Activated naive CD8-positive, alpha-beta T cell treated with anti-CD3 and anti-CD28 coated beads for 36 hours (primary cell): ENCODE measurements at places on chromosomes 12 and 14. TPM values are rescaled to one million over a fixed set of nuclear protein-coding genes. Genes with fewer than 3 reads are reported as not detected.
A peak's percentile ranks its signal among the peaks of the same experiment; 100 is the strongest.

- DNase-seq, result no peak
These were observed 506.6 kb upstream of the TMEM132C start for GRCh38 chr12:127760357-127760756.

DNA sequence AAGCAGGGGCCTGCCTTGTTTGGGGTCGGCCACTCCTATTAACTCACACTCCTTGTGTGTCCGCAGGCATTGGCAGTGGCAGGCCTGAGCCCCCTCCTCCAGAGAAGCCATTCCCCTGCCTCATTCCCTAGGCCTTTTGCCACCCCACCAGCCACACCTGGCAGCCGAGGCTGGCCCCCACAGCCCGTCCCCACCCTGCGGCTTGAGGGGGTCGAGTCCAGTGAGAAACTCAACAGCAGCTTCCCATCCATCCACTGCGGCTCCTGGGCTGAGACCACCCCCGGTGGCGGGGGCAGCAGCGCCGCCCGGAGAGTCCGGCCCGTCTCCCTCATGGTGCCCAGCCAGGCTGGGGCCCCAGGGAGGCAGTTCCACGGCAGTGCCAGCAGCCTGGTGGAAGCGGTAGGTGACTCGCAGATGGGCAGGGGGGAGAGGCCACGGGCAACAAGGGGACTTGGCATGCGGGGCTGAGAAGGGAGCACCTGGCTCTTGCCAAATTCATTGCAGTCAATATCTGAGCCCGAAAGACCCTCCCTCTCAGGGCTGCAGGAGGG, 106.3 kb upstream of the FKBP4 start:
- DNase-seq, result no peak

DNA sequence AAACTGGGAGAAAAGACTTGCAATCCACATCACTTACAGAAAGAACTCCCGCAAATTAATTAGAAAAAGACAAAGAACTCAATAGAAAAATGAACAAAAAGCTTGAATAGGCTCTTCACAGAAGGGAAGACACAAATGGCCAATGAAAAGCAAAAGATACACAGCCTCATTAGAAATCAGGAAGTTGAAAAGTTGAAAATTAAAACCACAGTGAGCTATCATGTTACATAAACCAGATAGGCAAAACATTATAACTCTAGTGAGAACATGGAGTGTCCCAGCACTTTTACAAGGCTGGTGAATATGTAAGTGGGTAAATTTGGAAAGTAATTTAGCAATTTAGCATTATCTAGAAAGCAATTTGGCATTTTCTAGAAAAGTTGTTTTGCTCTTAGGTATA, 158.4 kb upstream of the RASSF8 start:
- no peak for DNase-seq

DNA sequence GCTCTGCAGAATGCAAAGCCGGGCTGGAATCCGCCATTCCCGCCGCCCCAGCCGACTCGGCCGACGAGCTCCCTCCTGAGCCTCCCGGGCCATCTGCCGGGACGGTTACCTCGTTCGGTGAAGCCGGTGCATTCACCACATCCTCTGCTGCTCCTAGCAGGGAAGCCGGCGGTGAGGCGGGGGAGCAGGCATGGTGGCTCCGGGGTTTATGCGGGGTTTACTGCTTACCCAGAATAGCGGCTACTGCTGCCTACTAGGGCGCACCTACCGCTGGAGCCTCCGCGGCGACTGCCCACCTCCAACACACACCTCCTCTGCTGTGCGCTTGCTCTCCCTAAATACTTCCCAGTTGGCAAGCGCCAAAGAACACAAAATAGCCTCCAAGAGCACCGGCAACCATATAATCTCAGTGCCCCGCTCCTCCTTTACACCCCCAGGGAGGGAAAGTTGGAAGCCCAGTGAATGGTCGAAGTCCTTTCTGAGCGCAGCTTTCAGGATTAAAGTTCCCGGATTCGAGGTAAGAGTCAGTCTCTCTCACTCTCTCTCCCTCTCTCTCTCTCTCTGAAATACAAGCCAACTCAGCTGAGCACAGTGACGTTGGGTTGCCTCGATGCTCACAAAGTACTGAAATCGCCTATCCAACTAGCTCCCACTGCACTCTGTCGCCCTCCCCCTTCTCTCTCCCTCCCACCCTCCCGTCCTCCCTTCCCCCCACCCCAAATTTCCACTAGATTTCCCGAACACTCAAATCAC, at the start of gene TBX5:
TBX5 (minus strand) TSS at position 626 of the 753 bp plus-strand sequence. CDS start 2,246 bp downstream, outside the sequence.
- no peak for DNase-seq

DNA sequence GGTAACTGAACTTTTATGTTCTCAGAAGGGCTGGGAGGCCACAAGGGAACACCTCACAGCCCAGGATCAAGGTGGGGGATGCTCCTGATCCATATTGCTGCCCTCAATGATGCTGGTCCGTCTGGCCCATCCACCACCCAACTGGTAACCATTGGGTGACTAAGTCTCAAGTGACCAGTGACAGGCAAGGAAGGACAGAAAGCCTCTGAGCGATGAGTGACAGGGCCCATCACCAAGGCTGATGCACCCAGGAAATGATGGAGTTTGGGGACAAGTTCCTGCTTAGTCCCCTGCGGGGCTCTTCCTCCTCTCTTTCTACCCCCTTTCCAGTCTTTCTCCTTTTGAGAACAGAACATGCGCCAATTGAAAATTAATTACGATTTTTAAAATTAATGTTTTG, 2.6 kb upstream of the MMP19 start:
- DNase-seq, result no peak

GRCh38 chr14:51865953-51866747, 5.7 kb downstream of the GNG2 start:
- no peak for DNase-seq

DNA sequence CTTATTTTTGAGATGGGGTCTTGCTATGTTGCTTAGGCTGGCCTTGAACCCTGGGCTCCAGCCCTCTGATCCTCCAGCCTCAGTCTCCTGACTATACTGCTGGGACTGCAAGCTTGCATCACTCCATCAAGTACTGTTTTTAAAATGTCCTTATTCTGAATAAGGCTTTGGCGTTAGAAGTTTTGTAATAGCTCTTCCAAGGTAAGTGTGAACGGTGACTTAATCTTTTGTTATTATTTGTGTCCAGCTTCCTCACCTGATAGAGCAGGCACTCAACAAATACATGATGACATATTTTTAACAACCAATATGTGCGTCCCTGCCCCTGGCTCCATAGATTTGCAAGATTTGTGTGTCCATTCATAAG, 1.4 kb downstream of the C1RL start:
- no peak for DNase-seq

The PLEKHA5 gene
- 2.6 TPM for total RNA-seq

GRCh38 chr12:49707812-49708147, 575 bp upstream of the FMNL3 start:
- DNase-seq, result no peak

- no peak for DNase-seq
These were observed 37.6 kb downstream of the TMEM116 start for GRCh38 chr12:111975161-111975931.

DNA sequence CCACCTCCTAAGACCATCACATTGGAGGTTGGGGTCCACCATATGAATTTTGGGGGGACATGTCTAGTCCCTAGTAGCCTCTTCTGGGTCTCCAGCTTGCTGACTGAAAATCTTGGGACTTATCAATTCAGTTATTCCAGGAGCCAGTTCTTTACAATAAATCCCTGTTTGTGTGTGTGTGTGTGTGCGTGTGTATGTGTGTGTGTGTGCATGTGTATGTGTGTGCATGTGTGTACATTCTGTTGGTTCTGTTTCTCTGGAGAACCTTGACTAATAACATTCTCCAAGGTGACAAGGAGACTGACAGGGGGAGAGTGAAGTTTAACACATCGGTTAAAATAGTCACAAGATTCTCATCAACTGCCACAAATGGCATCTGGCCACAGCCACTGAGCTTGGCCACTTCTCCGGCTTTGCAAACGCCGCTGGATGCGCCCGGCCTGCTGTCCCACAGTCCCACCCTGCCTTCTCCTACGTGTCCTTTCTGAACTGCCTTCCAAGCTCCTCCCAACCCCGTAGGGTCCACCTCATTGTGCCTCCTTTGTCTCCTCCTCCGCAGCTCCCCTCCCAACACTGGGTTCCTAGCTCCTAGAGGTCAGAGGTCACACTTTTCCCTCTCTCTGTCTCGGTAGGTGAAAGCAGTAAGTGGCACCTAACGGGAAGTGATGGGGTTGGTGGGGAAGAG, 88.1 kb upstream of the DIO3 start:
- no peak for DNase-seq

GRCh38 chr14:37597914-37598746, 2.7 kb downstream of the TTC6 start:
- no peak for DNase-seq

The NELL2 gene
- total RNA-seq, result 134 TPM

DNA sequence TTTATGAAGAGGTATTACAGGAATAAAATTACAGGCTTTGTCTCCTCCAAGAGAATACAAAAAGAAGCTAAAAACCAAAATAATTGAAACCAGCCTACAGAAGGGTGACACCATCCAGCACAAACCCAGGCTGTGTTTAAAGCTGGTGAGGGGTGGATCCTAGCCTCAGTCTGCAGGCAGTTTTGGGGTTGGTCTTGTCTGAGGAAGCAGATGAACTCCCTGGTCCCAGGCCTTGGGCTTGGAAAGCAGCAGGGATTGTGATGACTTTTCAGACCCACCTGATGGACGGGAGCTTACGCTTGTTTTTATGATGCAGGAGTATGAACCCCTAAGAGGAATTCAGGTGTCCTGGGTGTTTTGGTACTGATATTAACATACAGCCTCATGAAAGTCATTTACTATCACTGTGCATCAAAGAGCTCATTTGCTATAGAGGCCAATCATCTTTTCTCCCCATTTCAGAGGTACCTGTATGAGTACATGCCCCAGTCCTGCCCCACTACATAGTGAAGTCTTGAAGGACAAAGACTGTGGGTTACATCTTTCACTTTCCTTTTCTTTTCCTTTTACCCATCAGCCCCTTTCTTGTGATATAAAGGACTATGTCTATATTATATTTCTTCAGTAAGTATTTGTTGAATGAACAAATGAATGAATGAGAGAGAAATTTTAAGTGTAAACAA, 18.1 kb downstream of the PRICKLE1 start:
- no peak for DNase-seq

The TGM1 gene
- total RNA-seq, result 2.6 TPM

GRCh38 chr12:56297400-56297799, 2.7 kb downstream of the CS start:
- DNase-seq, result no peak

The IL31 gene
- total RNA-seq, result not detected

The BDKRB2 gene
- not detected for total RNA-seq

The OLR1 gene
- total RNA-seq, result not detected

- DNase-seq, result no peak
These were observed 596.8 kb downstream of the SOX5 start for GRCh38 chr12:23352670-23353069.

GRCh38 chr12:105906561-105906960, 232.2 kb downstream of the NUAK1 start:
- no peak for DNase-seq

GRCh38 chr12:108805136-108805535, 52.2 kb downstream of the SSH1 start:
- no peak for DNase-seq

GRCh38 chr14:33254861-33255395, 316.2 kb downstream of the NPAS3 start:
- no peak for DNase-seq

GRCh38 chr12:127035011-127035879, 1231.7 kb upstream of the TMEM132C start:
- no peak for DNase-seq

GRCh38 chr14:70189456-70190077, 816 bp upstream of the SLC8A3 start:
- no peak for DNase-seq

DNA sequence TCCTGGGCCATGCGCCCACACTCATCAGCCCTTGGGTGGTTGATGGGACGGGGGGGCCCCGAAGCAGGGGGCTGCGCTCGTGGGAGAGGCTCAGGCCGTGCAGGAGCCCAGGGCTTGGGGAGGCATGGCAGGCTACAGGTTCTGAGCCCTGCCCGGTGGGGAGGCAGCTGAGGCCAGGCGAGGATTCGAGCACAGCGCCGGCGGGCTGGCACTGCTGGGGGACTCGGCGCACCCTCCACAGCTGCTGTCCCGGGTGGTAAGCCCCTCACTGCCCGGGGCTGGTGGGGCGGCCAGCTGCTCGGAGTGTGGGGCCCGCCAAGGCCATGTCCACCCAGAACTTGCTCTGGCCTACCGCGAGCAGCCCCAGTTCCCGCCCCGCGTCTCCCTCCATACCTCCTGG, 295.8 kb upstream of the SEL1L start:
- DNase-seq, result no peak

- no peak for DNase-seq
These were observed 619 bp downstream of the ERC1 start for GRCh38 chr12:991350-992333.

DNA sequence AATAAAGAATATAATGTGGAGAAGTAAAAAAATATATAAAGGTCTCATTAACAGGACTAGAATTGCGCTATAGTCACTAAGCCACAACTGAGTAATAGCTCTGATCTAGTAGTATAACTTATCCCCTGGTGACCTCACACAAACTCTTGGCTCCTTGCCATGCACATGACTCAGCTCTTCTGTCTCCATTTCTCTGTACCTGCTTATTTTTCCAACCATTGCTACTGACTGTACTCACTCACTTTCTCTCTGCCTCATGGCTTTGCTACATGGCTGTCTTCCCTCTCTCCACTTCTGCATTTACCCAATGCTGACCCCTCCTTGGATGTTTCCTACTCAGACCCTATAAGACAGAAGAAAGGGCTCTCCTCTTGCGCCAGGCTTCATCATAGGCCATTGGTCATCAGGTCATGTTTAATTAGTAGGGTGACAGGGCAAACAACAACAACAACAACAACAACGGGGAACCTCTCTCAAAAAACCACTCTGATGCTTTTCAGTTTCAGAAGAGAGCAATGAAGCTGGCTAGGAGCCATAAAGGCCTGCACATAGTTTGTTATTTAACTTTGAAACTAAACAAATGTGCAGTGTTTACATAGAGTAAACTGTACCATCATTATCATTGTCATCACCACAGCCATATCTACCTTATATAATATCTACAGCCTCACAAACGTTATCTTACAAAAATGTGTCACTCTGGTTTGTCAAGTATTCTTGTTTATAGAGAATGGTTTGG, 25.6 kb upstream of the KRAS start:
- DNase-seq, result peak; percentile 68
